Hematopoietic multipotent progenitor cell treated with erythropoietin and hydrocortisone succinate and interleukin-3 and kit ligand, for 4 days (in vitro differentiated cells): ENCODE measurements at places on chromosomes 2 and 18.

- DNase-seq, result no peak
Observed at GRCh38 chr2:24359129-24360049, 947 bp downstream of the ITSN2 start.

DNA sequence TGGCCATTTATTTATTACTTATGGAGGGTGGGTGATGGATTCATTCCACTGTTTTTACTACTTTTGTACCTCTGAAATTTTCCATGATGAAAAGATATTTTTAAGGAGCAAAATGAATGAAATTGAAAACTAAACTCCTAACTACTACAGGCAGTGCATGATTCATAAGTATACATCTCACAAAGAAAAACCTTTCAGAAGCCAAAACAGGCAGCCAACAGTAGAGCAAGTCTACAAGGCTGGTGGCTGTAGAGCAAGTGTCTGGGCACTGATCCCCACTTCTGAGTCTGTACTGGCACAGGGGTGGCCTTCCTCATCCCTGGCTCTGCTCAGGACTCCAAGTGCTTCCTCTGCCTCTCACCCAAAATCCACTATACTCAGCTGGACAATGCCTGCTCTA lies 8.2 kb upstream of the RMP24 start:
- DNase-seq, result no peak

DNA sequence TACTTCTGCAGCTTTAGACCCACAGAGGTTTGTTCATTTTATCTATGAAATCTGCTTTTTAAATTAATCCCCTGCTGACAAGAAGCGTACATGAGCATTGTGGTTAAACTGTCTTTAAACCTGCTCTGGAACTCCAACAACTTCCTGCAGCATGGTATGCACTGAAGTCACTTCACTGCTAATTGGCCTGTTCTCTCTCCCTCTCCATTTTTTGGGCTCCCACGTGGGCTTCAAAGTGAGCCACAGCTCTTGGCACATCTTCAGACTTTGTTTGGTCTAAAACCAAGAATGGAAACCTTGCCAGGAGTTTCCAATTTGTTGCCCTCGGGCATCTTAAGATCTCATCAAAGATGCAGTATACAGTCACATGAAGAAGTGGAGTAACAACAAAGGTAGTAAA lies 311.4 kb downstream of the LRRTM1 start:
- DNase-seq, result peak; percentile 82

GRCh38 chr2:83967854-83968253 lies 491.2 kb downstream of the SUCLG1 start:
- DNase-seq, result peak; percentile 15

DNA sequence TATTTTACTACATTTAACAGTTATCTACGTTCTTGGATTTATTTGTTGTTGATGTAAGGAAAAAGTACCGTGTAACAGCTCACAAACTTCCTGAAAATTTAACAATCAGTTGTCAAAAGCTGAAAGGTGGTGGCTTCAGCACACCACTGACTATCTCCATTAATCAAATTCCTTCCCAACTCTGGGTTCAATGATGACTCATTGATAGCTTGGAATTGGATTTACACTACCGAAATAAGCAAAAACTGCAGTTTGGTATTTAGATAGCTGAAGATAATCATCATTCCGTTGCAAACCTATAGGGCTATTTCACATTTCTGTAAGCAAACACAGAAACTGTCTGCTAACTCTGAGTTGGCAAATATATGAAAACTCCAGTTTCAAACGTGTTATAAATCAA lies 322.3 kb upstream of the TFPI start:
- DNase-seq, result no peak

- DNase-seq, result peak; percentile 64
Observed at GRCh38 chr2:211035548-211036185, 479.3 kb downstream of the CPS1 start.
